Activated naive CD8-positive, alpha-beta T cell treated with anti-CD3 and anti-CD28 coated beads, Interleukin-2, amount 10 ng/mL, durations not matched to agents 7 days and 5 days (primary cell): ENCODE measurements at places on chromosomes 2 and 18. TPM values are rescaled to one million over a fixed set of nuclear protein-coding genes. Genes with fewer than 3 reads are reported as not detected.

The ANKRD30B gene
- total RNA-seq: not detected

The ANKRD30BL gene
- total RNA-seq: 0.20 TPM

The LIPT1 gene
- total RNA-seq: 10.1 TPM

The CCDC68 gene
- not detected for total RNA-seq

The MYO5B gene
- not detected for total RNA-seq

The OR6B2 gene
- not detected for total RNA-seq

The MOGAT1 gene
- total RNA-seq: not detected

The RABL2A gene
- 27.4 TPM for total RNA-seq

The DNAH7 gene
- total RNA-seq: not detected

GRCh38 chr2:210553373-210553772 lies 3.0 kb upstream of the CPS1 start:
- no peak for DNase-seq
- H3K4me1 ChIP-seq: no peaks in the 10 kb centered on the region
- peaks cover 3% of the 10 kb centered on the region for H3K27me3 ChIP-seq
- no peak overlapping the region for H3K27ac ChIP-seq

DNA sequence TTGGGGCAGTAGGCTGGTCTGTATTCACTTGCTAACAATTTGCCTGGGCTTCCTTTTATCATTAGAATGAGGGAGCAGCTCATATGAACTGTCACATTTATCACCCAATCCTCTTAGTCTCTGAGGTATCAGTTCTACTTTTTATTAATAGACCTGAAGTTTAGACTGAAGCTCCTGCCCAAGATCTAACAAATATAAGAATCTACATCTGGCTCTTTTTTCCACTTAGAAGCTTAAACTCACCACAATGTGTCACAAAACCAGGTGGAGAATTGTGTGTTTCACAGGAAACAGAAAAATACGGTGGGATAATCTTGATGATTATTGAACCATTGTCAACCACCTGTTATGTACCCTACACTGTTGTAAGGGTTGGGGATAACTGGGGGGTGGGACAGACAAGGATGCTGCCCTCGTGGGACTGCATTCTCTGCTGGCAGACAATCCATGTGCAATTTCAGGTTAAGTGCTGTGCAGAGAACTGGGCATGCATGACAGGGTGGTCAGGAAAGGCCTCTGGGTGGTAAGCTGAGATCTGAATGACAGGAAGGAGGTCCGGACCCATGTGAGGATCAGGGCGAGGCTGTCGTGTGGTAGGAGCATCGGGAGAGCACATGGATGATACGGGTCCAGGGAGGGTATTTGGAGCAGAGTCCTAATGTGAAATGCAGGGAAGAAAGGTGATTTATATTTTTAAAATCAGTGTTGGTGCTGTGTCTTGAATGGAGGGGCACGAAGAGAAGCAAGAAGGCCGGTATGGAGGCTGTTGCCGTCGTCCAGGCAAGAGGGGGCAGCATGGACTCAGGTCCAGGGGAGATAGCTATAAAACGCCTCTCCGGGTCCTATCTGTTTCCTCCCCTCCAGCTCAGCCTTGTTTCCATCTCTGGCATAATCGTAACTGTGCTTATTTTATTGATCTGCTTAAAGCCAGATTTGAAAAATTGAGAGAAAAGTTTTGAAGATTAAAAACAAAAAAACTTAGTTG lies 17.6 kb downstream of the MYL12B start:
- DNase-seq: no peak
- peak overlapping the region; percentile 49 for H3K27ac ChIP-seq
- no peak overlapping the region for H3K4me3 ChIP-seq
- H3K4me1 ChIP-seq: peaks cover 1% of the 10 kb centered on the region
- no peaks in the 10 kb centered on the region for H3K27me3 ChIP-seq

DNA sequence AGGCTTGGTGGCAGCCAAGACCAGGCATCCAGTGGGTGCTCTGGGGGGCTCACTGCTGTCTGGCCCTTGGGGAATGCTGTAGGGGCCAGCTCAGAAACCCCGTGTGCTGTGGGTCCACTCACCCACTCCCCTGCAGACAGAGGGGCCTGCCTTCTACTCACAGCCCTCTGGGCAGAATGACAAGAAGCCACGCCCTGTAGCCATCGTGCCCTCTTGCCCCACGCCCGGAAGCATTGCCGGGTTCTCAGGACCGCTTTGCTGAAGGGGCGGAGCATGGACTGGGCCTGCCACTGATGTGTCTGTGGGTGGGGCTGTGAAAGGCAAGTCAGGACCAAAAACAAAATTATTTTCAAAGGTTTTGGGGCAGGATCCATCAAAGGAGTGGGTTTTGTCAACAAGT lies 27.8 kb downstream of the GLI2 start:
- H3K27ac ChIP-seq: no peak overlapping the region
- no peak overlapping the region for H3K4me3 ChIP-seq
- no peaks in the 10 kb centered on the region for H3K27me3 ChIP-seq
- H3K4me1 ChIP-seq: no peaks in the 10 kb centered on the region

DNA sequence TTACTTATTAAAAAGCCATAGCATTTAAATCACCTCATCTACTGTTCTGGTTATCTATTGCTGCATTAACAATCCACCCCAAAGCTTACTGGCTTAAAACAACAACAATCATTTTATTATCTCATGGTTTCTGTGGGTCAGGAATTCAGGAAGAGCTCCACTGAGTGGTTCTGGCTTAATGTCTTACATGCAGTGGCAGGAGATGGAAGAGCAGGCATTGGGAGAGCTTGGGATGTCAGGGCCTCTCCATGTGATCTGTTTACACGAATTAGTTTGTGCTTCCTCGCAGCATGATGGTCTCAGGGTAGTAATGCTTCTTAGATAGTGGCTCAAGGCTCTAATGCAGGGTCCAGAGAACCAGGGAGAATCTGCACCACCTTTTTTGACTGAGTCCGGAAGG lies 14.4 kb upstream of the REL start:
- H3K4me3 ChIP-seq: peak overlapping the region; percentile 31
- H3K36me3 ChIP-seq: peaks cover 29% of the 10 kb centered on the region
- no peaks in the 10 kb centered on the region for H3K27me3 ChIP-seq
- H3K4me1 ChIP-seq: peaks cover 16% of the 10 kb centered on the region
- peak overlapping the region; percentile 68 for H3K27ac ChIP-seq

DNA sequence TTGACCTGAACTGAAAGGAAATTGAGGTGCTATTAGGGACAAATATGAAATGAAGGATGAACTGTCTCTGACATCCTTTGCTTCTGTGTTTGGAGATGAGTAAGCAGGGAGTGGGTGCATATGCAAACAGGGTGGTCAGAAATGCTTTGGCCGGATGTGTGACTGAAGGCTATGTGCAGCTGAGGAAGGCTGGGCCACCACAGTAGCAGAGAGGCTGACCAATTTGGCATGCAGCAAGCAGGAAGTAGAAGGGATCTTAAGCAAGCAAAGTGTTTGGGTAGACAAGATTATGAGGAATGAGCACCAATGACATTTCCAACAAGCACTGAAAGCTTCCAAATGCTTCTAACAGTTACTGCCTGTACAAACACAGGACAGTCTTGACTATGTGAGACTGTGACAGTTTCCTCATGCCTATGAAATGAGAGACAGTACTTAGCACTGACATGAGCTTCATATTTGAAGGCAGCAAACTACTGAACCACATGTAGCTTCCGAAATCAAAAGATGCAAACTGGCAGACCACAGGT lies 3.3 kb upstream of the ACTR3 start:
- peaks cover 41% of the 10 kb centered on the region for H3K4me1 ChIP-seq
- DNase-seq: peak; percentile 52
- peak overlapping the region; percentile 86 for H3K27ac ChIP-seq
- H3K36me3 ChIP-seq: peaks cover 31% of the 10 kb centered on the region
- peak overlapping the region; percentile 97 for H3K4me3 ChIP-seq

- H3K36me3 ChIP-seq: peaks cover 18% of the 10 kb centered on the region
- H3K4me1 ChIP-seq: peaks cover 5% of the 10 kb centered on the region
- DNase-seq: no peak
- no peaks in the 10 kb centered on the region for H3K27me3 ChIP-seq
These were observed 43.6 kb upstream of the PGAP1 start for GRCh38 chr2:196970099-196970498.

DNA sequence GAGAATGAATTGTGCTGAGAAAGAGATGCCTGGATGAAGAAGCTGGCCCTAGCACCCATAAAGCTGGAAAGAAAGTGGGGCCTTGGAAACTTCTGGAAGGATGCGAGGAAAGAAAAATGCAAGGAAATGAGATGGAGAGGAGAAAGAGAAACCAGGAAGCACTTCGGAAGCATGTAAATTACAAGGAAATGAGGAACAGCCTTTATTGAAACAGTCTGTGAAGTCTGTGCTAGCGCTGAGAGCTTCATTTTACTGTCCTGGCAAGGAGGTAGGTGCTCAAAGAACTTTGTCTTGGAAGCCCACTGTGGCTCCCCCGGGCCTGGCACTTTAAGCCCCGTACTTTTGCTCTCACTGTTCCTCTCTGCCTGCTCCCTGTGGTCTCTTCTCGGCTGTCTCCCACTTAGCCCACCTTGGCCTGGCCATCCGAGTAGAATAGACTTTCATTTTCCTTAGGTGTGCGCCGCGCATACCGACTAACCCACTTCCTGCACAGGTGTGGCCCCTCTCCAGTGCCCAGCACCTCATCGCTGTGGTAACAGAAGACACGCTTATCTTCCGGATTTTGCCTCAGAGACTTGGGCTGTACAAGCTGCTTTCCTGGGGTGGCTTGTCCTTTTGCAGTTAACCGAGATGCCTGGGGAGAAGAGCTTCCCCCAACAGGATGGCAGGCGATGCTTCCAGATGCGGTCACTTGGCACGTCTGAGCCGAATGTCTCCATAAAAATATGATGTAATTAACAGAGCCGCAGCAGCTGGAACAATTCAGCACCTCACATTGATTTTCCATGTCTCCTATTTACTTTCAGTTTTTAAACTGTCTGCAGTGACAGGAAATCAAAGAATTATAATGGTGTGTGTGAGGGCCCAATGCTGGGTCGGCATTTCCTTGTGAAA lies 199.6 kb downstream of the HRH4 start:
- peaks cover 17% of the 10 kb centered on the region for H3K27me3 ChIP-seq
- H3K27ac ChIP-seq: peak overlapping the region; percentile 83
- H3K36me3 ChIP-seq: no peaks in the 10 kb centered on the region
- peak overlapping the region; percentile 92 for H3K4me3 ChIP-seq
- peak; percentile 63 for DNase-seq

DNA sequence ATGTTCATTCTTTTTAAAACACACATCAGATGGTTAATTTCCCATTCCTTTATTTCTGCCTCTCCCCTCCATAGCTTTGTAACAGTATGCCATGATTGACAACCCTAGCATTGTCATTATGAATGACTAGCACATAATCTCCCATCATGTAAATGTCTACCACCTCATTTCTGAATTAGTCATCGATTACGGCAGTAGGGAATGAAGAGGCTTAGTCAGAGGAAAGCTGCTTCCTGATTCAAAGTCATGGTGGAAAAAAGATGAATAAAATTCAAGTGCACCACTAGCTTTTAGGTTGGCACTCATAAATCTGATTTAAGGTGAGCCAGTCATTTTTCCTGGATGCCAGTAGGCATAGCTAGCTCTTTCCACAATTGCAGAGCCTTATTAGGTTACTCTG lies 19.1 kb upstream of the ACMSD start:
- no peak for DNase-seq
- no peak overlapping the region for H3K27ac ChIP-seq
- no peak overlapping the region for H3K4me3 ChIP-seq
- no peaks in the 10 kb centered on the region for H3K36me3 ChIP-seq
- no peaks in the 10 kb centered on the region for H3K4me1 ChIP-seq

- H3K36me3 ChIP-seq: no peaks in the 10 kb centered on the region
- no peaks in the 10 kb centered on the region for H3K4me1 ChIP-seq
- H3K27me3 ChIP-seq: no peaks in the 10 kb centered on the region
- no peak for DNase-seq
These were observed 182.7 kb downstream of the MC4R start for GRCh38 chr18:60189856-60190255.

DNA sequence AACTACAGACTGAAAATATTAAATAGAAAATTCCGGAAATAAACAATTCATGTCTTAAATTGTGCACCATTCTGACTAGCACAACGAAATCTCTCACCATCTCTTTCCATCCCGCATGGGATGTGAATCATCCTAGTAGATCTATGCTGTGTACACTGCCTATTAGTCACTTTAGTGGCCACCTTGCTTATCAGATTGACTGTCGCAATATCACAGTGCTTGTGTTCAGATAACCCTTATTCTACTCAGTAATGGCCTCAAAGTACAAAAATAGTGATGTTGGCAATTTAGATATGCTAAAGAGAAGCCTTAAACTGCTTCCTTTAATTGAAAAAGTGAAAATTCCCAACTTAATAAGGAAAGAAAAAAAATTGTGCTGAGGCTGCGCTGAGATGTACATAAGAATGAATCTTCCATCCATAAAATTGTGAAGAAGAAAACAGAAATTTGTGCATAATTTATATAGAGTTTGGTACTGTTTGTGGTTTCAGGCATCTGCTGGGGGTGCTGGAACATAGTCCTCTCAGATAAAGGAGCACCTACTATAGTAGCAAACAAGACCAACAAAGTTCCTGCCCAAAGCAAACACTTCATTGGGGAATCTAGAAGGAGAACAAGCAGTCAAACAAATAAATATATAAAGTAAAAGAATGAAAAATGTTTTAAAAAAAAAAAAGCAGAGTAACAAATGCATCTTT lies 12.0 kb downstream of the PSMD1 start:
- peaks cover 16% of the 10 kb centered on the region for H3K36me3 ChIP-seq
- no peaks in the 10 kb centered on the region for H3K27me3 ChIP-seq
- H3K4me3 ChIP-seq: no peak overlapping the region
- DNase-seq: no peak

- H3K4me3 ChIP-seq: no peak overlapping the region
- H3K4me1 ChIP-seq: no peaks in the 10 kb centered on the region
- H3K27ac ChIP-seq: no peak overlapping the region
- no peaks in the 10 kb centered on the region for H3K36me3 ChIP-seq
- DNase-seq: no peak
These were observed 86.4 kb upstream of the FBXO11 start for GRCh38 chr2:47992671-47993070.

GRCh38 chr2:2898744-2899143 lies 478.9 kb downstream of the EIPR1 start:
- H3K4me3 ChIP-seq: no peak overlapping the region
- no peak overlapping the region for H3K27ac ChIP-seq
- H3K36me3 ChIP-seq: no peaks in the 10 kb centered on the region
- H3K4me1 ChIP-seq: peaks cover 10% of the 10 kb centered on the region
- no peak for DNase-seq

- no peaks in the 10 kb centered on the region for H3K4me1 ChIP-seq
- no peak for DNase-seq
- H3K36me3 ChIP-seq: no peaks in the 10 kb centered on the region
- H3K4me3 ChIP-seq: no peak overlapping the region
These were observed 90.0 kb downstream of the GALR1 start for GRCh38 chr18:77339623-77340022.

- H3K27me3 ChIP-seq: peaks cover 14% of the 10 kb centered on the region
- H3K4me1 ChIP-seq: peaks cover 18% of the 10 kb centered on the region
- H3K36me3 ChIP-seq: no peaks in the 10 kb centered on the region
- no peak overlapping the region for H3K4me3 ChIP-seq
- peak overlapping the region; percentile 16 for H3K27ac ChIP-seq
These were observed 169.0 kb upstream of the HAAO start for GRCh38 chr2:42961385-42961811.

DNA sequence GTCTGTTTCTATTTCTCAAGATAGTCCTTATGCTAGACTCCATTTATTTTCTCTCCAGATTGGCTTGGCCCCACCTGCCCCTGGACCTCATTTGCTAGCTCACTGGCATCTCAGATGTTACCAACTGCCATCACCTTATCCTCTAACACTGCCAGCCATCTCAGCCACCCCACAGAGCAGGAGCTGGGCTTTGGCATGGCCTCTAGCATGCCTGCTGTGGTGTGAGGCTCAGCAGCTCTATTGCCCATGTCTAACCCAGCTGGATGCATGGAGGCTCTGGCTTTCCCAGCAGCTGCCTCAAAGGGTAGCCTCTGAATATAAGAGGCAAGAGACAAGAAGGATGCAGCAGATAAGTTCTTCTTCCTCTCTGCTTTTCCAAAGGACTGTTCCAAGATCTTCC lies 373.4 kb downstream of the TNS1 start:
- no peak overlapping the region for H3K4me3 ChIP-seq
- no peak overlapping the region for H3K27ac ChIP-seq
- peaks cover 2% of the 10 kb centered on the region for H3K36me3 ChIP-seq
- no peaks in the 10 kb centered on the region for H3K4me1 ChIP-seq
- peaks cover 5% of the 10 kb centered on the region for H3K27me3 ChIP-seq
- no peak for DNase-seq
